NCI-H2171 (cell line): ENCODE measurements at places on chromosomes 6 and 20.
A peak's percentile ranks its signal among the peaks of the same experiment; 100 is the strongest.

GRCh38 chr20:17990278-17990972, 21.6 kb downstream of the MGME1 start:
- DNase-seq = no peak

GRCh38 chr20:22339946-22340345, 244.4 kb downstream of the FOXA2 start:
- DNase-seq = no peak

DNA sequence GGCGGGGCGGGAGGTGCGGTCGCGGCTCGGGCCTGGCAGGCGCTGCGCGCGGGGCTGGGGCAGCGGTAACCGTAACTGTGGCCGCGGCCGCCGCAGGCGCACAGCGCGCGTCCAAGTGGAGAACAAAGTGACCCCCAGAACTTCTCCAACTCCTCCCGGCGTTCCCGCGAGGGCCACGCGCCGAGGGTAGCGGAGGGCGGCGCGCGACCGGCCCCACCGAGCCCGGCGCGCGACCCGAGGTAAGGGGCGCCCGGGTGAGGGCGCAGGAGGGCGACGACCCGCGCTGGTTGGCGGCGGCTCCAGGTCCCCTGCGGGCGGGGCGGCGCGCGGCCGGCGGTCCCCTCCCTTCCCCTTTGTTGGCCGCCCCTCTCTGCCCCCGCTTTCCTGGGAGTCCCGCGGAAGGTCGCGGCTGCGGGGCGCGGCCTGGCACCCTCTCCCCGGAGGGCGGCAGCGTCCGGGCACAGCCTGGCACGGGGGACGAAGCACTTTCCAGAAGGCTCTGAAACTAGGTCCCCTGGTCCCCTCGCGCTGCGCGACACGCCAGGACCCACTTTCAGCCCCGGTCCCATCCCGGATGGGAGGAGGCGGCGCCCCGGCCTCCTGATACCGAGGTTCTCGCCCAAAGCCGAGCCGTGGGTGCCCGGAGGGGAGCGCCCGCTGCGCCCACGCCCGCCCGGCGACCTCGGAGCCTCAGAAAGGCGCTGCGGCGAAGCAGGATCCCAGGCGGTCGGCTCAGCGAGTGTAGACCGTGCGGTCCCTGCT, at the start of gene TIAM2:
Gene TIAM2, plus strand, starts transcription at position 62 of the 762 bp plus-strand sequence. CDS start 133,909 bp downstream, outside the sequence.
- peak; percentile 34 for DNase-seq

DNA sequence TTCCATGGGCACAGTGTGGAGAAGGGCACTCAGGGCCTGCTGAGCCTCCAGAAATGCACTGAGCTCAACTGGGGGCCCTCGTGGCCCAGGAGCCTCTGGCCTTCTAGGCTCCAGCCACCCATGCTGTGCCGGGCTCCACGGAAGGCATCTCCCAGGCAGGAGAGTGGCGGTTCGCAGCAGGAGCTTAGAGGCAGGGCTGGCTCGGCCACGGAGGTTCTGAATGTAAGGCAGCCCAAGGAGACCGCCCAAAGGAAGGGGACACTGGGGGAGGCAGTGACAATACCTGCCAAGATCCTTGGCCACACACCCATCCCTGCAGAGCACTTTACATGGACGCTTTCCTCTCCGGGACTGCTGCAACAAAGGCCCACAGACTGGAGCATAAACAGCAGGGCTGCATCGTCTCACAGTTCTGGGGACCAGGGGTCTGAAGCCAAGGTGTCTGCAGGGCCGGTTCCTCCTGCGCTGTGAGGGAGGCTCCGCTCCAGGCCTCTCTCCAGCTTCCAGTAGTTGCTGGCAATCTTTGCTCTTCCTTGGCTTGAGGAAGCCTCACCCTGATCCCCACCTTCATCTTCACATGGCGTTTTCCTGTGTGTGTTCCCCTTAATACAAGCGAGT, 128.2 kb upstream of the CDH4 start:
- no peak for DNase-seq

DNA sequence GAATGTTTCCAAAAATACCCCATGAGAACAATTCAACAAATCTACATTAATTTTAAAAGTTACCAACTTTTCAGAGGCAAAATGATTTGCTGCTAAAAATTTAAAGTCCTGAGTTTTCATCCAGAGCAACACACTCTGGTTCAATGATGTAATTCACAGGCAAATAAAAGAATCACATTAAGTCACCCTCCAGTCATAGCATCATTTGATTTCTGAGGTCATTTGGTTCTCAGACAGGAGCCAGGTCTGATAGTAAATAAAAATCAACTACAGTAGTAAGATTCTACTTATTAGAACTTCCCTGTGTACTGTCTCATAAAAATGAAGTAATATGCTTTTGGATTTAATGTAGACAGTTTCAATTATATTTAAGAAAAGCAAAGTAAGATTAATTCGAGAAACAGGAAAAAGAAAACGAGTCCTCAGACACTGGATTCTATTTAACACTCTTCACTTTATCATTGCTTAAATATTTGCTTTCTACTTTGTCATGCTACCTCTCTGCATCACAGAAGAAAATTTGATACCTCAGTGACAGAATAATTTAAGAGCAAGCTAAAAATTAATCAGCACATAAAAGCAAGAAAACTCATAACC, 25.8 kb downstream of the MAP7 start:
- no peak for DNase-seq

DNA sequence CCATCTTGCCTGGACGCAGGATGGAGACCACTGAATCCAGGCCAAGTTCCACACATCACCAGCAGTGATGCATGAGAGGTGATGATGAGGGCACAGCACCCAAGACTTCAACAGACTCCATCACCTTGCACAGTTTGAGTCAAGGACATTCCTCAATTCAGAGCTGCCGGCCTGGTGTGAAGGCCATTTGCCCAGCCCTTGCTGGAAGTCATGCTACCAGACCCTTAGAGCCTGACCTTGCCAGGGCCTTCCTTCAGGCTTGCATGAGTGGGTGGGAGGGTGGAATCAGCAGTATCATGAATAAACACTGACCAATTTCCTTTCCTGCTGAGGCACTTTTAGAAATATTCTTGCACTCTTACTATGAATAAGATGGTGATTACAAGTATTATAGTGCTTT, 130.2 kb upstream of the SSTR4 start:
- DNase-seq = no peak
